ENCODE measurements at places on chromosomes 2 and 18.

DNA sequence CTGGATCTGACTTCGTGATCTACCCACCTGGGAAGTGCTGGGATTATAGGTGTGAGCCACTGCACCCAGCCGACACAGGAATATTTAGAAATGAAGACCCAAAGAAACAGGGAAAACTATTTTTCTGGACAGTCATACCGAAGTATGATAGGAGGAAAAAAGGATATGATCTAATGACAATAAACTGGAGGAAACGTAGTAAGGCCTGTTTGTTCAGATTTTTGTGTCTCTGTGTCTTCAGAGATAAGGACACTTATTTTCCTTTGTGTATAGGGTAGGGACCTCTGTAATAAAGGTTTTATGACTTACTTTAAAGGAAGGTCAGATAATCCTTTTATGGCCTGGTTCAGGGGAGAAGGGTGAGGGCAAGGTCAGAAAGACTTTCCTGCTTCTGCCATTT, 55.9 kb downstream of the GTF2A1L start:
- no peak for DNase-seq

- DNase-seq, result no peak
These were observed 80.3 kb upstream of the FZD7 start for GRCh38 chr2:201953396-201953795.

DNA sequence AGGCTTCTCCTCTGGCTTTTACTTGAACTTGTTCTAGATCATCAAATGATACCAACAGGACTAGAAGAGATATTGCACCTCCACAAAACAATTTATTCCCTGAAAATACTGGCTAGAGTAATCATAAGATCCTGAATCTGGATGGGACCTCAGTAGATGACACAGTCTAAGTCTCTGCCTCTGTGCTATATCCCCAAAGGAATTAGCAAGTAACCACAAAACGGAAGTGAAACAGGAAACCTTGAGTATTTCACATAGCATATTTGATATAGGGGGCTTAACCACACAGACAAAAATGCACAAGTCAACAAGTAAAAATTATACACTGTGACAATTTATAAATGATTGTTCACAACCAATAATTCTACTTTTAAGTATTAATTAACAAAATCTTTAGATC, 456.9 kb upstream of the TNP1 start:
- no peak for DNase-seq

GRCh38 chr2:231890896-231891513, 35.2 kb downstream of the NPPC start:
- DNase-seq, result no peak

DNA sequence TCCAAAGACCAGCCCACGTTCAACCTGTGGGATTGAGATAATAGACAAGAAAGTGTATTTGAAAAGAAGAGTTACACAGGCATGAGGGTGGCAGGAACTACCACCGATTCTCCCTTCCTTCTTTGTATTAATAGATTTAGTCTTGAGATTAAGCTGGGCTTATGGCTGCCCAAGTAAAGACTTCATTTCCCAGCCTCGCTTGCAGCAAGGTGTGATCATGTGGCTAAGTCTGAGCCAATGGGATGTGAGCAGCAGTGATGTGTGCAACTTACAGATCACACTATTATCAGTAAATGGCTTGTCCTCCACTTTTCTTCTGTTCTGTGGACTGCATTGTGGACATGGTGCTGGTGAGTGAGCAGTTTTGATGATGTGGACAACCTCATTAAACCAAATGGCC, 101.7 kb downstream of the POLR1A start:
- DNase-seq, result no peak

- no peak for DNase-seq
These were observed 826.4 kb downstream of the SOCS6 start for GRCh38 chr18:71115261-71115660.

- no peak for DNase-seq
These were observed 14.5 kb downstream of the ACOXL start for GRCh38 chr2:110746586-110747521.

GRCh38 chr2:211833582-211834279, 704.9 kb downstream of the ERBB4 start:
- no peak for DNase-seq
